ENCODE measurements at places on chromosomes 2 and 18. TPM values are rescaled to one million over a fixed set of nuclear protein-coding genes. Genes with fewer than 3 reads are reported as not detected.
A peak's percentile ranks its signal among the peaks of the same experiment; 100 is the strongest.

Gene PROKR1
- not detected for total RNA-seq

DNA sequence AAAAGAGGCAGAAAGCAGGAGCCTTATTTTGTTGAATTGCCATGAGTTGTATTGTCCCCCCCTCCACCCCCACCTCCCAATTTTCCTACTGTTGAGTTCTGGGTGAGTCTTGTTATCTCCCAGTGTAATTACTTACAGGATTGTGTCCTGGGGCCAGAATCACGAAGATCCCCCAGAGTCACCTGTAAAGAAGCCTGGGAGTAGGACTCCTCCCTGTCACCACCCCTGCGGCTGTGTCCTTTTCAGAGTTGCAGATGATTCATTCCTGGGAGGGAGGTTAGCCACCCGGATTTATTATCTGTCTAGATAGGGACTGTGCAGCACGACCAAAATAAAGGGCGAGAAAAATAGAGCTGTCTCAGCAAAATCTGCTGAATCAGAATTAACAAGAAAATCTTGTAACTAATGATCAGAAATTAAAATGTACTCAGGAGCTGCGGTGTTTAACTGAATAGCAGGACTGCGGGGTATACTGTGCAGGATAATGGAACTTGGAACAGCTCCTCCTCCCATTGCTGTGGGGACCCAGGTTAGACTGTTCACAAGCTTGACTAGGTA is 81.7 kb upstream of the CAPN13 start:
- no peak for DNase-seq

- no peak for DNase-seq
These were observed 56.2 kb upstream of the SLC16A14 start for GRCh38 chr2:230124757-230125431.

DNA sequence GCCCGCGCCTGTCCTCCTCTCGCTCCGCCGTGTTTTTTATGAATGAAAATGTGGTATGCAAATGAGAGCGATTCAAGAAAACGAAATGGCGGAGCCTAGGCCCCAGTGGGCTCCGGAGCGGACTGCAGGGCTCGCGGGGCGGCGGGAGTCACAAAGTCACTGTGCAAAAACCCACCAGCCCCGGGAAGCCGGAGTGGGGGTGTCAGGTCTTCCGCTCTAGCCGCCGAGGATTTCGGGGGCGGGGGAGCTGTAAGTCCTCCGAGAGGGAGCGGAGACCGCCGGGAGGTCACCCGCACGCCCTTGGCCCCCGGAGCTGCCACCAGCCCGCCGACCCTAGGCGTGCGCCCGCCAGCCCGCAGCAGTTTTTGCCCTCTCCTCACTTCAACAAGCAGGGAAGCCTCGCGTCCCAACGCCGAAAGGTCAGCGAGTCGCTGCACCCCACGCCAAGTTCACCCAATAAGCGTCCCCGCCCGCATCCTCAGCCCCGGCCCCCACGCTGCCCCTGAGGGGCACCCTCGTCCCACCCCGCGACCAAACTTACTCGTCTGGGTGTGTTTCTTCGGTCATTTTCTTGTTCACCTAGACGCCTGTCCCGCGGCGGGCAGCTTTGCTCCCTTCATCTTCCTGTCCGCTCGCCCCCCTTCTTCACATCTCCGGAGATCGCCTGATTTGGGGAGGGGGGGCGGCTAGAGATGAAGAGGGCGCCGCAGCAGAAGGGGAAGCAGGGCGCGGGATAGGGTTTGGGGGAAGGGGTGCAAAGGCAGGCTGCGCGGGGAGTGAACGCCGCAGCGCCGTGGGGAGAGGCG is 775 bp downstream of the SPRED2 start:
- peak; percentile 56 for DNase-seq

- peak; percentile 55 for DNase-seq
These were observed 56.0 kb upstream of the RAB6C start for GRCh38 chr2:129923265-129924091.

GRCh38 chr2:145652571-145653545 is 1132.9 kb upstream of the ZEB2 start:
- no peak for DNase-seq

Gene POTEJ
- not detected for total RNA-seq

Gene IL1A
- total RNA-seq: not detected

- no peak for DNase-seq
These were observed 145.4 kb upstream of the ZNF804A start for GRCh38 chr2:184452907-184453306.

GRCh38 chr18:36188916-36189315 is 1.6 kb downstream of the MOCOS start:
- DNase-seq: no peak

DNA sequence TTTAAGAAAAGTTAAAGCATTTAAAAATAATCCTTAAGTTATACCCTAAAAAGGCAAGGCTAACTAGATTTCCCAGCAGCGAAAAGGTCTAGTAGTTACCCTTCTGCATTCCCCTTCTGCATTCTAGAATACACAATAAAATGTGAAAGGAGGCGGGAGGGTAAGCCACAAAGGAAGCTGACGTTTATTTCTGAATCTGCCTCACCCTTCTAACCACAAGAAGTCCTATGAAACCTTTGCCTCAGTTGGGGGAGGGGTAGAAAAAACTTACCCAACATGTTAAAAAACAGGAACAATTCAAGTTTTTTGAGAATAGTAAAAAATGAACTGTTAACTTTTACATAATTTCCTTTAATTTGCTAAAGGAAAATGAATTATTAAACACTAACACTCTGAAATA is 11.3 kb downstream of the STK17B start:
- no peak for DNase-seq

GRCh38 chr18:33123862-33124518 is 316.5 kb downstream of the CCDC178 start:
- no peak for DNase-seq

GRCh38 chr2:221816566-221816965 is 244.5 kb upstream of the EPHA4 start:
- no peak for DNase-seq

DNA sequence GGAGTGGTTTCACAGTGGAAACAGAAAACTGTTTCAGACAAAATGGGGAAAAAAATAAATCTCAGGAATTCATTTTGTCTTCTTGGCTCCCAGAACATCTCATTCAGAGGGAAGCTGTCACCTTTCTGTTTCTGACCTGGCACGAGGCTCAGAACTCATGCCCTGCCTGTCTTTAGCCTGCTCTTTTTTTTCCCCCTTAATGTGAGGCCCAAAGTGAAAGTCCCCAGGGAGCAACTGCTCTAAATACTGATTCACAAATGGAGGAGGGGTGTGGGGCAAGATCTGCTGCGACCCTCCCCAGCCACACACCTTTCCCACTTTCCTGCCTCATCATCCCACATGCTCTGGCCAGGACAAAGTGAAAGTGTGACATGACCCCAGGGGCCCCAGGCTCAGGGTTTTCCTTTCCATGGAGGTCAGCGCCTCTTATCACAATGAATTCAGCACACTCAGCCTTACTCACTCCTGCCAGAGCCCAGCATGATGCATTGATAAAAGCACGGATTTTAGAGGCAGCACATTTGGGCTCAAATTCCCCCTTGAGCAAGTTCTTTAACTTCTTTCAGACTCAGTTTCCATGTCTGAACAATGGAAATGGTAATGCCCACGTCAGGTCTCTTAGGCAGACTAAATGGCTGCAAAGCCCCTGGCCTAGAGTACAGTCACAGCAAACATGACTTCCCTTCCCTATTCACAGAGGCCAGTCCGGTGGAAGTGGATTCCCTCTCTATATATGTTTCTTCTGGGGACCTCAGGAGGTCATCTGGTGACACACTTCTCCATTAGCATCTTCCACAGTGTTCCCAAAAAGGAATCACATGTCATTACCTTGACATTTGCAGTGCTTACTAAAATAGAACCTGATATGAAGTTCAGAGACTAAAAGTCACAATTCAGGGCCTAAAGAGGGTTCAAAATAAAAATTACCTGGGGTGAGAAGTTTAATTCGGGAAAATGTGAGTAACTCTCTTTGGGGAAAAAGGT is 55.3 kb upstream of the TMEM163 start:
- no peak for DNase-seq

Gene PPP1R7
- 91.9 TPM for total RNA-seq

- peak; percentile 25 for DNase-seq
These were observed 36.8 kb downstream of the EML6 start for GRCh38 chr2:54760310-54760709.

- no peak for DNase-seq
These were observed 1154.5 kb upstream of the CHAC2 start for GRCh38 chr2:52613064-52613463.

Gene UGT1A6
- total RNA-seq: not detected

DNA sequence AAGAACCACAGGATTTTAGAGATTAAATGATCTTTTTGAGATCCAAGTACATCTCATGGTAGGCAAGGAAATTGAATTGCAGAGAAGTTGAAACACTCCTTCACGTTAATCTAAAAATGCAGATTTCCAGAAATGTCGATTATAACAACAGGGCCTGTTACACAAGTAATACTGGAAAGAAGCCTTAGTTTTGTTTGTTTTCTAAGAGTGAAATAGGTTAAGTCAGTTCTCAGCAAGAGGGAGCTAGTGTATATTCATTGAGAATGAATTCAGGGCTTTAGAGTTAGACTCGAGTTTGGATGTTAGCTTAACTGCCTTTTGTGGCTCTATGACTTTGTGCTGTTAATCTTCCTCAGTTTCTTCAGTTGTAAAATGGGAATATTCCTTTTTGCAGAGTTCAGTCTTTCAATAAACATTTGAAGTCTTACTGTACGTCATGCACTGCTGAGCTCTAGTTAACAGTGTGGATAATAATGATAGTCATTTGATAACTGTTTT is 926 bp downstream of the NDUFV2 start:
- no peak for DNase-seq

DNA sequence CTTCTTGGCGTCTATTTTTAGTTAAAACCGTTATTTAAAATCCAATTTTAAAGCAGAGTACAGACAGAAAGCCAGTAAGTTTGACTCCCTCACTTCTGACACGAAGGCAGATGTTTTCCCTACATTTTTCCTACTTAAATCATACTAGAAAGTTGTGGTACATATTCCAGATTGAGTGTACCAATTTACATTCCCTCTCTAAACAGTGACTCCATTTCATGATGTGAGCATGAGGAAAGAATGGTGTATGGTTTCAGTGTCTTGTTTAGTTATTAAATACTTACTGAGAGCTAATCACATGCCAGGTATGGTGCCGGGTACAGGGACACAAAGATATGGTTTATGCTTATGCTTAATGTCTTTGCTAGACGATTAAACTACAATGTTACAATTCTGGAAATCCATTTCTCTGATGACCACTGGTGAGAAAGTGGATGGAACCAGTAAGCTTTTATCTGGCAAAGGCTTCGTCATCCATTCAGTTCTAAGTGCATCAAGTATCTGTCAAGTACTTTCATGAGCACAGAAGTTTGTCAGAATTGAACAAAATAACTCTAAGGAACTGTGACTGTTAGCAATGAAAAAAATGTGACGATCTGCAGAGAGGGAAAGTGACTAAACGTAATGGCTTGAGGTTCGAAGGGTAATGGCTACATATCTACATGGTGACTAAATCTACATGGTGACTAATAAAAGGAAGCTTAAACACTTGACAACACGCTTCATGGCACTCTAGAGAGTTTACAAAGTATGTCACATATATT is 25.7 kb downstream of the MAP4K3 start:
- no peak for DNase-seq

- DNase-seq: no peak
These were observed 44.1 kb downstream of the MTHFD2 start for GRCh38 chr2:74242354-74243071.

GRCh38 chr18:47150824-47151366 is 595 bp upstream of the HDHD2 start:
- DNase-seq: no peak

- no peak for DNase-seq
These were observed 119.1 kb downstream of the LYPD1 start for GRCh38 chr2:132550946-132551345.

Gene CNGA3
- not detected for total RNA-seq

Gene SH2D6
- total RNA-seq: not detected

Gene SPEG
- total RNA-seq: 7.7 TPM

DNA sequence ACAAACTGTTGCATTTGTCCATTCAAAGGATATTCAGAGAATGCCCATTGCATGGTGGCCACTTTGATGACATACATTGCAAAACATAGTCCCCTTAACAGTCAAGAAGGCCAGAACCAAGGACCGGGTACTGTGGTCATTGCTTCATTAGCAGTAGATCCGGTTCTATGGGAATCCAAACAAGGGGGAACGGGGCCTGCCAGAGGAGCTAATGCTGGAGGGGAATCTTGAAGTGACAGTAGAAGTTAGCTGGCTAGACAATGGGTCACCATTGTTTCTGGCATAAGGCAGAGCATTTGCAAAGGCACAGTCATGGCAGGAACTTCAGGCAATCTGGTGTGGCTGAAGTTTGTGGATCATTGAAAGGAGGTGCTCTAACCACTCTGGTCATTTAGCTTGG is 279.7 kb downstream of the SS18 start:
- no peak for DNase-seq

Gene TTN
- total RNA-seq: 0.88 TPM

Gene TUBA4B
- total RNA-seq: not detected

GRCh38 chr18:36872329-36872728 is 43.4 kb downstream of the KIAA1328 start:
- no peak for DNase-seq

DNA sequence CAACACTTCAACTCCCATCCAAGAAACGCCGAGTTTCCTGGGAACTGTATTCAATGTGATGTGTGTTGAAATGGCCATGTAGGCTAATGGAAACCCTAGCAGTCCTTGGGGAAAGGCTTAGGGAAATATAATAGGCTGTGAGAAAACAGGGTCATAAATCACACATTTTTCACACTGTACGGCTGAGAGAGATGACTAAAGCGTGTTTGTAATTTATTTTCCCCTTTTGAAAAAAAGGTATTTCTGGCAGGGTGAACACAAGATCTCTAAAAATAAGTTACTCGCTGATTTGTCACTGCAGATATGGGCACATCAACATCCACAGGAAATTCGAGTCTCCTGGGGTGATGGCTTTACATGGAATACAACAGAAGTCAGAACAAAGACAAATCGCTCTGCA is 109.6 kb upstream of the ST6GAL2 start:
- peak; percentile 5 for DNase-seq

GRCh38 chr18:26780520-26781325 is 84.8 kb downstream of the AQP4 start:
- no peak for DNase-seq

DNA sequence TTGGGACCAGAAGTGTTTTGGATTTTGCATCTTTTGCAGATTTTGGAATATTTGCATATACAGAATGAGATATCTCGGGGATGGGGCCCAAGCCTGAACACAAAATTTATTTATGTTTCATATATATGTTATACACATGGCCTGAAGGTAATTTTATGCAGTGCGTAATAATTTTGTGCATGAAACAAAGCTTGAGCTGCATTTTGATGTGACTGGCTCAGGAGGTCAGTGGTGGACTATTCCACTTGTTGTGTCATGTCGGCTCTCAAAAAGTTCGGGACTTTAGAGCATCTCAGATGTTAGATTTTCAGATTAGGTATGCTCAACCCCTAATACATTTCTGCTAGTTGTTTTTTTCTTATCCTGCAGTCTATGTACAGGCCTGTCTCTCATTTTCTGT is 145.4 kb downstream of the FAM210A start:
- DNase-seq: no peak

Gene MTCL1
- total RNA-seq: 0.43 TPM

Gene MGAT4A
- 3.0 TPM for total RNA-seq

- no peak for DNase-seq
These were observed 24.0 kb upstream of the MARCO start for GRCh38 chr2:118918017-118918416.
